ENCODE measurements at places on chromosomes 1 and 21.
A peak's percentile ranks its signal among the peaks of the same experiment; 100 is the strongest.

DNA sequence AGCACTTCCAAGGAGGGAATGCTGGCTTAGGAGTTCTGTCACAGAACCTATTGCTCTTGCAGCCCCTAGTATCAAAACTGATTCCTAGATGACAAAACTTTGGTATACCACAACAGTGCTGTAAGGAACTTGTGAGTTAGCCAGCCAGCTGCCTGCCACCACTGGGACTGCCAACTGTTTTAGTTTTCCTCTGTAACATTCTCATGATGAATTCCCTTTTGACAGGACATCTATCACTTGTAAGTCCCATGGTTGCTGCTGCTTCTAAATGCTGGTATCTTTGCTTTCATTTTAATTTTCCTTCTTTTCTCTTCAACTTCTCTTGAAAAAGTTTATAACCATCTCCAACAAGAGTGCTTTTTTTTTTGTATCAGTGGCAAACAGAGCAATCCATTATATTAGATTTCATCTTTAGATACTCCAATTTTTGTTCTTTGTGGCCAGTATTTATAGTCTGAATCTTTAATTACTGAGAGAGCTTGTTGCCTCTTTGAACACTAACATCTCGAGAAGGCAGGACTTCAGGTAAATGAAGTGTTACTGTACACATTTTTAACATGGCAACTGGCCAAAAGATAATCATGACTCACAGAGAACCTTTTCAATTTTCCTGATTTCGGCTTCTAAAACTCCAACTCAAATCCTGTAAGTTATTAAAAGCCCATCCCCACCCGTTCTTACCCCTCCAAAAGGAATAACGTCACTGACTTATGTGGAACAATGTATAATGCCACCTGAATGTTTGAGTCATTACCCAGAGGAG, 19.8 kb downstream of the DBT start:
- no peak for DNase-seq

GRCh38 chr21:31395268-31395667, 51.2 kb upstream of the TIAM1 start:
- DNase-seq: no peak

DNA sequence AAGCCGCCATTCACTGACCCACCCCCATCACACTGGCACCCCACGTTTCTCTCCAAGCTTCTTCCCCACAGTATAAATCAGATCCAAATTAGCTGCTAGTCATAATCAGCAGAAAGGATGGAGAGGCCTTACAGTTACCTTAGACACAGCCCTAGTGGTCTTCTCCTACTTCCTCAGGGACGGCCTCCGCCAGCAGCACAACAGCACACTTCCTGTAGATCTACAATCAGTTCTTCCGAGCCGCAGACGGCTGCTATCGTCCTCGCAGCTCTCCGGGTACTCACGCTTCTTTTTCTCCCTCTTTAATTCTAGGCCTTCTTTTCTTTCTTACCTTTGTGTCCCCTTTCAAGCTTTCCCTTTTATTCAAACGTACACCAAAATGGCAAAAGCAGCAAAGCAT, 313.5 kb downstream of the SMYD3 start:
- no peak for DNase-seq

- DNase-seq: peak; percentile 57
These were observed 6.1 kb downstream of the LDLRAP1 start for GRCh38 chr1:25549273-25550154.

Measured in activated T-helper 1 cell treated with anti-CD3 and anti-CD28 coated beads, Interleukin-2, amount 50 U/mL, for 16 hours (primary cell).